ENCODE measurements at places on chromosomes 3 and 15. TPM values are rescaled to one million over a fixed set of nuclear protein-coding genes. Genes with fewer than 3 reads are reported as not detected.

GOLGA8F gene
- not detected for total RNA-seq

DNA sequence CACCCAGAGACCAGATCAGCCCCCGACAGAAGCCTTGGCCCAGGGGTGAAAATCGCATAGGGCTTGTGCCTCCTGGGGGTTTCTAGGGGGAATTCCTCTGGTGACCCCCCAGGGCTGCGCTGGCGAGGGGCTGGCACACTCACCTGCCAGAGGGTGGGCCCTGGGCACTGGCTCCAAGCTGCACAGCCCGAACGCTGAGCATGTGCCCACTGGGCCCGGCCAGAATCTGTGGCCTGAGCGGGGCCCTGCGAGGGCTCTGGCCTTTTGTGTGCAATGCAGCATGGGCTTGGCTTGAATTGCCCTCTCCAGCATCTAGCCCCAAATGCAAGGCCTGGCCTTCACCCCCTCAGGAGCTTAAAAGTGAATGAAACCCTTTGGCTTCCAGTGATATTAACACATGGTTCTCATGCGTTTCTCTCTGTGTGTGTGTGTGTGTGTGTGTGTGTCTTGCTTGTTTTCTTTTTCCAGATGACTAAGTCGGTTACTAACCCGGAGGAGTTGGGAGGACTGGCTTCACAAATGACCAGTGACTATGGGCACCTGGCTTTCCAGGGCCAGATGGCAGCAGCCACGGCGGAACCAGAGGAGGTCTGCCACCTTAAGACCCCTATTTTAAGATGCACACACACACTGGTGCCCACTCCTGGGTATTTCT is 259.1 kb upstream of the TPM1 start:
- DNase-seq: no peak

DNA sequence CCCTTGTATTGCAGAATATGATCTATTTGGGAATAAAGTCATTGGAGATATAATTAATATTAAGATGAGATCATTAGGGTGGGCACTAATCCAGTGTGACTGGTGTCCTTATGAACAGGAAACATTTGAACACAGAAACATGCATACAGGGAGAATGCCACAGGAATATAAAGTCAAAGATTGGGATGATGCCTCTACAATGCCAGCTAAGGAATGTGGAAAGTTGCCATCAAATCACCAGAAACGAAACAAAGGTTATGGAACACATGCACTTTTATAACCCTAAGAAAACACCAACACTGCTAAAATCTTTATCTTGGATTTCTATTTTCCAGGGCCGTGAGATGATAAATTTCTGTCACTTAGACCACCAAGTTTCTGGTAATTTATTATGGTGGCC is 442.4 kb upstream of the BCHE start:
- DNase-seq: no peak

DNA sequence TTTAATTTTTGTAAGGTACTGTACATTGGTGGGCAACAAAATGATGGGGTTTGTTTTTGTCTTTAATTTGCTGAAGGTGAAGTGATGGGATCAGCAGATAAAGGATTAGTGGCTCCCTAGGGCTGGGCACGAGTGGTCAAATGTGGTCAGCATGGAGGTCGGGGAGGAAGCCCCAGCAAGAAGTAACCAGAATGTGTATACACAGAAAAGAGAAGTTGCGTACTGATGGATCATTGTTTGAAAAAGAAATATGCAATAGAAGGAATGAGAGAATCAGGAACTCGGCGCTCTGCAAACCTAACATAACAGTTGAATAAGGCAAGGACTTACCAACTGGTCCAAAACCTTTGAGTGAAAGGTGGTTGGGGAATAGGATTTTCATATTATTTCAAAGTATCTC is 1.5 kb downstream of the TMOD2 start:
- no peak for DNase-seq

DNA sequence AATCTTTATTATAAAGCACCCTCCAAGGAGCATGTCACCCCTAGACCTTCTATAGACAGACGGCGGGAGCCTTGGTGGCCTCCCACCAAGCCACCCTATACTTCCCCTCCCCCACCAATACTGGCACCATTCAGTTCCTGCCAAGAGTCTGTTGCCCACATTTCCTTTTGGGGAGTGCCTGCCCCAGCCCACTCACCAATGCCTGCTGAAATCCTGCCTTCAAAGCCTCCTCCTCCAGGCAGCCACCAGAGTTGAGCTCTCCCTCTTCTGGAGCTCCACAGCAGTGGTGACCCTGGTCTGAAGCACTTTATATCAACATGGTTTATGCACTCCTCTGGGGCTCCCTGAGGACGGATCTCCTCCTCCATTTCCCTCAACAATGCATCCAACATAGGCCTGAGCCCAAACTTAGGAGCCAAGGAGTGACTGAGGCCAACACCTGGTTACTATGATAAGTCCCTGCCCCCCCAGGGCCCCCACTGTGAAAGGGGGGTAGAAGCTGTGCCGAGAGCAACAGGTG is 8.8 kb downstream of the CCDC33 start:
- no peak for DNase-seq

GRIP2 gene
- total RNA-seq: 0.57 TPM

GRCh38 chr3:100226712-100227429 is 33.9 kb upstream of the TBC1D23 start:
- peak; percentile 52 for DNase-seq

- peak; percentile 37 for DNase-seq
Measured at GRCh38 chr3:42229942-42230688, 35.9 kb downstream of the CCK start.

GANC gene
- 20.3 TPM for total RNA-seq

DNA sequence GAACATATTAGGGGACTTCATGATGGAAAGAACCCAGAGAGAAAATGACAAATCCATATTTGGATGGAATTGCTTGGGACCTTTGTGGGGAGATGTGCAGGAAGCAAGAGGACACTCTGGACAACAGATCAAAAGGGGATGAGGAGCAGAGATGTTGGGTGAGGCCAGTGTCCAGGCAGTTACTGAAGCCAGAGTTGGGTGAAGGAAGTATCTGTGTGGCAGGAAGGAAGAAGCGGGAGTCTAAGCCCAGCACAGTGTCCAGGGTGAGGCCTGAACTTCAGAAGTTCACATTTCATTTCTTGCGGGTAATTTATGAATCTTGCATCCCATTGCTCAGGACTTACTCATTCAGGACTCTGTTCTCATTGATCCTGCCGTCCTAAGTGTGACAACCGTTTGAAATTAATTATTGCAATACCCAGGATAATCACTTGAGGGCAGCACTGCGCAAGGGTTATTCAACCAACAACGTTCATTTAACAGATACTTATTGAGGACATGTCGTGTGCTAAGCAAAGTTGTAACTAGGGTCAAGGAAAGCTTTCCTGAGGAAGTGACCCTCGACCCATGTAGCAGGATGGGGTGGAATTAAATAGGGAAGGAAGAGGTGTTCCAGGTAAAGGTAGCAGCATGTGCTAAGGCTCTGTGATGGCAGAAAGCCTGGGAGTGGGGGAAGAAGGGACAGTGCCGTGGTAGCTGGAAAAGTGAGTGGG is 61.3 kb upstream of the CMTM8 start:
- peak; percentile 74 for DNase-seq

- DNase-seq: no peak
Measured at GRCh38 chr3:105140899-105141367, 225.8 kb upstream of the ALCAM start.
